NCI-H524 treated with DMSO at 0.1 percent for 48 hours (cell line): ENCODE measurements at places on chromosomes 12 and 14.
A peak's percentile ranks its signal among the peaks of the same experiment; 100 is the strongest.

DNA sequence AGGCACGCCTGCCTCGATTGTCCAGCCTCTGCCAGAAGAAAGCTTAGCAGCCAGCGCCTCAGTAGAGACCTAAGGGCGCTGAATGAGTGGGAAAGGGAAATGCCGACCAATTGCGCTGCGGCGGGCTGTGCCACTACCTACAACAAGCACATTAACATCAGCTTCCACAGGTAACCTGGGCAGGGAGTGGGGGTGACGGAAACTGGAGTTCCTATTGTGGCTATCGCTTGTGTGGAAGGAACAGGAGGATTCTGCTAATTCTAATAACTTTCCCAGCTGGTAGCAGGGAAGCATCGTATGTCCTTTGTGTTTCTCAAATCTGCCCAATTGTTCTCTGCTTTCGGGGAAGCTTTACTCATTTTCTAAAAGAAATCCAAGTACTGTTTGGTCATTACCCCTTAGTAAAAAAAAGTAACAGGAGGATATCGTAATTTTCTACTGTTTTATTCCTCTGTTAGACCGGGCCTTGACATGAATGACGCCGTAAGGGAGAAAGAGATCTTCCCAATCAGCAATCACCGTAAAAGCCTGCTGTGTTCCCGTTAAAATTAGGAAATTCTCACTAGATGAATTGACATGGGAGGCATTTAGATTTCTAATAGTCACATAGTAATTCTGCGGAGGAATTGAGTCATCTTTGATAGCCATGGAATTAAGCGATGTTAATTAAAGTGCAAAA is 449 bp downstream of the THAP2 start:
- peak; percentile 54 for DNase-seq

GRCh38 chr12:49403971-49404450 is 36.7 kb downstream of the SPATS2 start:
- no peak for DNase-seq

- DNase-seq, result no peak
These were observed 16.3 kb downstream of the CREBL2 start for GRCh38 chr12:12628013-12628412.

GRCh38 chr14:72060460-72060859 is 128.2 kb downstream of the RGS6 start:
- no peak for DNase-seq

- DNase-seq, result no peak
These were observed at the start of gene TMCC3 for GRCh38 chr12:94650143-94651056. TSS of gene TMCC3 (minus strand) at chr12:94650557. CDS start at chr12:94650430, 127 bp downstream.

- DNase-seq, result no peak
These were observed 15.6 kb upstream of the TTC7B start for GRCh38 chr14:90831821-90832220.

DNA sequence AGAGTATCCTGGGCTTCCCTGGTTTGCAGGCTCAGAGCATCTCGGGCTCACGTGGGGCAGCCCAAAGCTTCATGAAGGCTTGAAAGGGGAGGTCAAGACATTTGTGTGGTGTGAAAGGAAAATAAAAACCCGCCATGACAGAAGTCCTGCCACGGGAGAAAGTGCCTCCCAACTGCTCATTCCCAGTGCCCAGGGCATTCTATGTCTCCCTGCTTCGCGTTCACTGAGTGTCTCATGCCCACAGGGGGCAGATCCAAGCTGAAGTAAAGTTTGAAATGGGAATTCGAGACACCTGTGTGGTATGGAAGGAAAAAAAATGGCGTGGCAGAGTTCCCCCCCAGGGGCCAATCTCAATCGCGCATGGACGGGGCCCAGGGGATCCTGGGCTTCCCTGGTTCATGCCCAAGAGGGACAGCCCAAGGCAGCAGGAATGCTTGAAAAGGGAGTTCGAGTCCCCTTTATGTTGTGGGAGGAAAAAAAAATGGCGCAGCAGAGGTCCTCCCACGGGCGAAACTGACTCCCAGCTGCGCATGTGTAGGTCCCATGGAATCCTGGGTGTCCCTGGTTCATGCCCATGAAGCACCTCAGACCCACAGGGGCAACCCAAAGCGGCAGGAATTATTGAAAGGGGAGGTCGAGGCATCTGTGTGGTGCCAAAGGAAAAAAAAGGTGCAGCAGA is 576.7 kb downstream of the ALG10 start:
- DNase-seq, result no peak

DNA sequence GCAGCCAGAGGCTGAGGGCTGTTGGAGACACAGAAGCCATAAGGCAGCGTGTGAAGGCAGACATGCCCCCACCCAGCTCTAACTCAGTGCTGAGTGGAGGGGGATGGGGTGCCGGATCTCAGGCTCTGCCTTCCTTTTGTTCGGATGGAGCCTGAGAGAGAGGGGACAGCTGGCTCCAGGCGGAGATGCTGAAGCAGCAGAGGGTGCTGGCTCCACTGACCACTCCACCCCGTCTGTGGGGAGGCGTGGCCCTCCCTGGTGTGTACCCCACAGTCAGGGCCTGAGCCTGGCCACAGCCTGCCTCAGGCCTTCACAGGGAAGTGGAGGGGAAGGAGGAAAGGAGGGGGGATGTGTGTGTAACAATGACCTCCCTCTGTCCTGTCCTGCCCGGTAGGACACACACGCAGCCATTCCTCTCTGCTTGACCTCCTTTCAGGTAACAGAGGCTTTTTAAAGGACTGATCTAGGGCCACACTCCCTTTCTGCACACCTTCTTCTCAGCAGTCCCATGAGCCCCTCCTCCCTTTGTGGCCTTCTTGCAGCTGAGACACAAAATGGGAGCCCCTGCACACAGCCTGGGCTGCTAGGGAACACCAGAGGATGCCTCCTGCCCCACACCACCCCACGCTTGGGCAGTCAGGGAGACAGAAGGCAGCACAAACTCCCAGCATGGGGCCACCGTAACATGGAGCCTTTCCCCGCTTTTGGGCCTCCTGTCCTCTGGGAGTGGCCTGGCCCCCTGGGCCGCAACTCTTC is 9.6 kb upstream of the ENDOU start:
- DNase-seq, result peak; percentile 22

DNA sequence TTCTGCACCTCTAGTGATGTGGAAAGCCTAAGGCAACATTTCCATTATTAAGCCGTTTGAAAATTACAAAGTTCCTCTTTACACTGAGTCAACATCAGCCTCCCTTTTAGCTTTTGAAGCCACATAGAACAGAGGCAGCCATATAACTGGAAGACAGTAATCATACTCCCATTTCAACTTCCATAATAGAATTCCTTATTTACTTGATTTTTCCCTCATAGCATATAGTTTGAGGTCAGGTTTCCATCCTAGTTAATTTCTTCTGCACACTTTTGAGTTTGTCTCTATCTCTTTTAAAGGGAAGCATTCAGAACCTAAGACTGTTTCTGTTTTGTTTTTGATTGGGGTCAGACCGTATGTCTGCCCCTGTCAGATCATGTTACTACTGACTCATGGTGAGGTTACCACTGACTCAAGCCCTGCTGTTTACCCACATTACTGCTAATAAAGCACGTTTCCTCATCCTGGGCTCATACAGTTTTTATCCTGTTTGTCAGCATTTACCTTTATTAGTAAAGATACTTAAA is 161.0 kb downstream of the SLC38A4 start:
- no peak for DNase-seq

- DNase-seq, result no peak
These were observed 1.3 kb downstream of the OTOGL start for GRCh38 chr12:80100591-80100990.
